Right cardiac atrium (tissue), 5 donors: ENCODE measurements at places on chromosomes 4 and X. TPM values are rescaled to one million over a fixed set of nuclear protein-coding genes. Genes with fewer than 3 reads are reported as not detected.

GRCh38 chrX:323721-324628, 5.4 kb upstream of the GTPBP6 start:
- DNase-seq, result peak; percentile 77

RXFP1 gene
- 0.05 TPM for polyA plus RNA-seq

DNA sequence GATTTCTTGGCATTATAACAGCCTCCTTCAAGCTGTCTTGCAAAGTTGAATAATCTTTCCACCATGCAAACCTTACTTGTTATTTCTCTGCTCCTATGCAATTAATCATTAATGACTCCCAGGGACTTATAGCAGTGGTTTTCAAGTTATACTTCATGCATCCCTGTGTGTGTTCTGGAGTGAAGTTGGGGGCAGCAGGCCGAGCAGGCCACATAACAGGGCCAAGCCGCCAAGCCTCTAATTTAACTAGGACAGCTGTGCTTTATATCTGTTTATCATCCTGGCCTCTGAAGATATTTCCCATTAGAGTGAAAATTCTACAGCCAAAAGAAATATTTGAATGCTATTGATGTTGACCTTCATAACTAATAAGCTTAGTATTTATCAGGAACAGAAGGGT, 133.5 kb upstream of the PAK3 start:
- no peak for DNase-seq

DNA sequence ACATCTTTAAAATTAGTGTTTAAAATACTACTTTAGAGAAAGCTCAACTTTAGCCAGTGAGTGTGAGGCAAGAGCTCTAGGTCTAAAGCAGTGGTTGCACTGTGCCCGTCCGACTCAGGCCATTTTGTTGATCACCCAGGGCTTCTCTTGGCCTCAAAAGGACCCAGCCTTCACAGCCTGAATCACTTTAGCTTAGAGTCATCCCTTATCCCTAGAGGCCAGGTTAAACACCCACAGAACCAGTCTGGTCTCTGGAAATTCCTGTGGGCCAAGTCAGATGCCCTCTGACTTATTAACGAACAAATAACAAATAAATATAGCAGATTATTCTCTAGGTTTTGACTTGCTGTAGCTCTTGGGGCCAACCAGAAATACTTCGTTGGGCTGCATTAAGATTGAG, 102.3 kb downstream of the WWC2 start:
- no peak for DNase-seq

TRIM75 gene
- polyA plus RNA-seq, result not detected
